NCI-H748 treated with DMSO at 0.1 percent for 48 hours (cell line): ENCODE measurements at places on chromosomes 6 and 20.

GRCh38 chr6:158558415-158559306 is 1.2 kb upstream of the TMEM181 start:
- no peak for DNase-seq

- DNase-seq = no peak
These were observed 93.9 kb downstream of the CLIC5 start for GRCh38 chr6:45921691-45922281.

- DNase-seq = no peak
These were observed 87.2 kb downstream of the SLX4IP start for GRCh38 chr20:10522328-10522727.

DNA sequence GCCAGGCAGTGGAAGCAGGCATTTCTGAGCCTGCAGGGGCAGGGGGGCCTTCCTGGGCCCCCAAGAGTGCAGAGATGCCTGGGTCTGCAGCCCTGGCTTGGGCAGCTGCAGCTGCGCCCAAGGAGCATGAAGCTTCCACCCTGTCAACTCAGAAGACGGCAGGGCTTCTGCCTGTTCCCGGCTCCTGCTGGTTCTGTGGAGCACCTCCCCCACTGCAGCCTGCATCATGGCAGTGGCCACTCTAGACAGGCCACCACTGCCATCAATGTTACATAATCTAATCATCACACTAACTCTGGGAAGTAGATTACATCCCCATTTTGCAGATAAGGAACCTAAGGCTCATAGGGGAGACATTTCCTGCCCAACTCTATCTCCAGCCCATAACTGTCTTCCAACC is 21.1 kb upstream of the TOP1 start:
- DNase-seq = no peak

DNA sequence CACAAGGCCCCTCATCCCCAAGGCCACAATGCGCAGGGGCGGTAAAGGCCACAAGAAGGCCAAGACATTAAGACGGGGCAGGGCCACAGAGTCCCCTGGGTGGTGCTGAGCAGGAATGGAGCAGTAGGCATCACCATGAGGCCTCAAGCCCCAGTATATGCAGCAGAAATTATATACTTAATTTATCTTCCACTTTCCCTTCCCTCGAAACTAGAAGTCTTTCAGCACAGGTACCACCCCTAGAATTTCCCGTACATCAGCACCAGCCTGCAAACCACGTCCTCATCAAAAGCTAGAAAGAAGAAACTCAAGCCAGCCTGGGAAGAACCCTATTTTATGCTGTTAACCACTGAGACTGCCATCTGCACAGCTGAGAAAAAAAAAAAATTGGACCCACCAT is 89.4 kb downstream of the PLG start:
- no peak for DNase-seq

DNA sequence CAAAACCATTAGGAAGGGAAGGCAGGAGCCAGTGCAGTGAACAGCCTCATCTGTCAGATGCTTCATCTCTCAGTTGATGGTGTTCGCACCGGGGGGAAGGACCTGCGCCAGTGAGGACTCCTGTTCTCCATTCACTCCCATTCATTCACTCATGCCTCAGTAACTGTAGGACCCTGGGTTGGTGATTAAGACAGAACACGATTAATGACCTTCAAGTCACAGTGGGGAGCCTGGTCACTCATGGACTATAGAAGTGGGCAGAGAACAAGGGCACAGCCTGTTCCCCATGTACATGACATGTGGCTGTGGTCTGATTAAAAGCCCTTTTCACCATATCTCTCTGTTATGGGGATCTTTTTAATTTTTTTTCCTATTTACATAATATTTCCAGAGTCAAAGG is 113.3 kb downstream of the RPS12 start:
- DNase-seq = no peak

DNA sequence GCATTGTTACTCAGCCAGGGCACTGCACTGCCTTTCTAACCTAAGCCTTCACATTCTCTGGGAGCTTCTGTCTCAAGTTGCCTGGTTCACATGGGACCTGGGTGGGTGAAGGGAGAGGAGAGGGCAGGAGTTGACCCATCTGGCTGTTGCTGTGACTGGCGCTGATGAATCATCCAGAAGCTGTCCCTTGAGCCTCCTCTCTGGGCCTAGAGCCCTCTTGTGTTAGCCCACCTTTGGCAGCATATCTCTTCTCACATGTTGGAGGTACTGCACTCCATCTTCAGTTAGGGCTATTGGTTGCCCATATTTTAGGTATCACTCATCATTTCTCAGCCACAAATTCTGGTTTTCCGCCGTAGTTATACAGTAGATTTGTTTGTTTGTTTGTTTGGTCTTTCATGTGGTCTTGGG is 19.8 kb downstream of the XRN2 start:
- no peak for DNase-seq

GRCh38 chr6:133376743-133377142 is 135.6 kb downstream of the EYA4 start:
- no peak for DNase-seq

GRCh38 chr6:28545955-28546354 is 20.3 kb downstream of the GPX5 start:
- DNase-seq = no peak

DNA sequence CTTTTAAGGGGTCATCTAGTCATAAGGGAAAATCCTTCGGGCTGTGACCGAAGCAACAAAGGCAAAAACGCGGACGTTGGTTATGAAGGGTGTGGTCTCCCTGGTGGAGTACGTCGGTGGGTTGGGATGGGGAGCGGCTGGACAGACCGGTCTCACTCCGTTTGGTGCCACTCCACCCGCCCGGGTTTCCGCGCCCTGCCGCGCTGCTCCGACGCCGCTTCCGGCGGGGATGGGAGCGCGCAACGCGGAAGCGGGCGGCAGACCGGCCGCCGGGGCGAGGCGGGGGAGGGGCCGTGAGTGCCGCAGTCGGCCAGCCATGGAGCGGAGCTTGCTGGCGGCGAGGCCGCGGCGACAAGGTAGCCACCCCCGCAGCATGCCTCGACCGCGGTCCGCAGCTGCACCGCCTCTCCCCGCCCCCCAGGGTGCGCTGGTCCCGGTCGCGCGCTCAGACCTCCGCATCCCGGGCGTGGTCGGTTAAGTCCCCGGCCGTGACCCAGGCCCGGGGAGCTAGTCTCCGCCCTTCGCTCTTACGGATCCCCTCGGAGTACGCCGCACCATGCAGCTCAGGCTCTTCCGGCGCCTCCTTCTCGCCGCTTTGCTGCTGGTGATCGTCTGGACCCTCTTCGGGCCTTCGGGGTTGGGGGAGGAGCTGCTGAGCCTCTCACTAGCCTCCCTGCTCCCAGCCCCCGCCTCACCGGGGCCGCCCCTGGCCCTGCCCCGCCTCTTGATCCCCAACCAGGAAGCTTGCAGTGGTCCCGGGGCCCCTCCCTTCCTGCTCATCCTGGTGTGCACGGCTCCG is at the start of gene B3GALT4:
Gene B3GALT4 (plus strand): TSS at position 260 of the 799 bp plus-strand sequence. CDS start 297 bp downstream, at position 557.
- DNase-seq = peak; percentile 78

DNA sequence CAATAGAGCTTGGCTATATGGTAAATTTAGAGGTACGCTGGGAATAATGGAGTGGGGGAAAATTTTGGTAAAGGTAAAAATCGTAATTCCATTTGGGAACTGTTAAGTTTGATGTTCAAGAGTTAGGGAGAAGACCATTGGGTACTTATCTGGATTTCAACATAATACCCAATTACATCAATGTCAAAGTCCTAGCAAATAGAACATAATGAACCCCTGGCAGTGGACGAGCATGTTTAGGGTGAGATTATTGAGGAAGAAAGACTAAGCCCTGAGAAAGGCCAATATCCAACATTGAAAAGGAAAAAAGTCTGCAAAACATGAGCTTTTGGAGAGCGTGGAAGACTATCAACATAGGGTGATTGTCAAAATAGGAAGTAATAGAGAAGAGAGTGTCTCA is 106.6 kb downstream of the TSHZ2 start:
- no peak for DNase-seq
